ENCODE measurements at places on chromosomes 7 and 10.

GRCh38 chr7:12898004-12898403, 210.6 kb downstream of the ARL4A start:
- DNase-seq, result no peak

- no peak for DNase-seq
These were observed 41.2 kb downstream of the FGFR2 start for GRCh38 chr10:121556918-121557573.

DNA sequence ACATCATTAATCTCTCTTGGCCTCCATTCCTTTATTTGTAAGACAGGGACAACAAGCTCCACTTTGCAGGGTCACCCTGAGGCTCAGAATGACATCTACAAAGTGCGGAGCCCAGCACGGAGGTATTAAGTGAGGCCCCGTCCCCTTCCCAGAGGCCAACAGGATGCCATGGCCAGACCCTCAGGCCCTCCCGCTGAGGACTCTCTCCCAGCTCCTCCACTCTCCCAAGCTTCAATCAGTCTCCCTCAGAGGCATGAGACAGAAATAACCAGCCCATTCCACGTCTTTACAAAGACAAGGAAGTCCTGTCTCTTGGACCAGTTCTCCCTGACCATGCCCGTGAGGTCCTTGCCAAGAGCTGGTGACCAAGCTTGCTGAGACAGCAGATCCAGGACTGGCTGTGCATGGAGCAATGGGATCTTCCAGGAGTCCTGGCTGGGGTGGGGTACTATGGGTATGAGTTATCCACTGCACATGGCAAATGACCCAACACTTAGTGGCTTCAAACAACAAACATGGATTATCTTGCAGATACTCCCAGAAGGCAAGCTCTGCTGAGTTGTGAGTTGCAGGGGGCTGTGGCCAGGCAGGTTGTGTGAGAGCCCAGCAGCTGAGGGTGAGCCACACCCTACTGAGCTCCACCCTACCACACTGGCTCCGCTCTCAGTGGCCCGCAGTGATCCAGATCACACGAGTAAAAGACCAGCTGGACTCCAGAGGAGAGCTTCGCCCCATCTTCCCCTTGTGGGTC, 4.3 kb upstream of the PPIF start:
- no peak for DNase-seq

DNA sequence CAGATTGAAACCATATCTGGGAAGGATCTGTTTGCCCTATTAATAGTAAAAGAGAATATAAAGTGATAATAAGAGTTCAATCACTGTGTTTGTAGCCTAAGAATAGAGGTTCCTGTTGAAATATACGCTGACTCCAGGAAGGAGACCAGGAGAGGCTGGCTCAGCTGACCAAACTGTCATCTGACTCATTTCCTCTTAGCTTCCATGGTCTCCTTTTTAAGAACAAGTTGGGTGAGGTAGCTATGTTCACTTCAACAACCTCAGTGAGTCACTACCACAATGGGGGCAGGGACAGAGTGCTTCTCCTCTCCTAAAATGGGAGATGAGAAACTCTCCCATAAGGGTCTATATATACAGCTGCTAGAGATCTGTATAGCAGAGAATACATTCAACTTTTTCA, 543.3 kb downstream of the CALN1 start:
- no peak for DNase-seq

DNA sequence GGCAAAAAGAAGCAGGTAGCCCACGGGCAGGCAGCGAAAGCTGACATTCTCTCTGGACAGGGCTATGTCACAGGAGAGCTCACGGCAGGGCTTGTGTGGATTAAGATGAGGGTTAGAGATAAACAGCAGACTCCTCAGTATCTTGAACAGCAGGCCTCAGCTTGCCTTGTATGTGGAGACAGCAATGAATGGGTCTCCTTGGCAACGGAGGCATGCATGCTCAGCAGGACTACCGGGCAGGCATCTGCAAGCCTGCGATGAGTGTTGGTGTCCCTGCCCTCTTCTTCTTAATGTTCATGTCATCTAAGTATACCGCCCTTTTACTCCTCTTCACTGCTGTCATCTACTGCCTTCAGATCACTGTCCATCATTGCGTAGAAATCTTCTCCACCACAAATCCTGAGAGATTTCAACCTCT, 81.9 kb upstream of the C1GALT1 start:
- DNase-seq, result no peak

GRCh38 chr7:141354251-141354650, 197.0 kb upstream of the AGK start:
- DNase-seq, result no peak

DNA sequence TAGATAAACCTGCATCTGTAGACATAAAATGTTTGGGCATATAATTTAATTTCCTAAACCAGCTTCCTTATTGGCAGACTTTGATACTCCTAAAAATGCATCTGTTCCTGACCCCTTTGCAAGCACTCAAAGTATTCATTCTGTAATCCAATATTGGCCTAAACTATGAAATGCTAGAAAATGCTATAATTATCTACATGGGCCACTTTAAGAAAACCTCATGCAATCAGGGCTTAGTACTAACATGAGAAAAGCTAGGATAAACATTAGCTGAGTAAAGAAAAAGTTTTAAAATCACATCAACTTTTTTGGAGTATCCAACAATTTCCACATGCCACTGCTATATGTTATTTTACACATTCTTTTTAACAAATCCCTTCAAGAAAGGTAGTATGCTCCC, 57.2 kb downstream of the PARD3 start:
- no peak for DNase-seq

GRCh38 chr7:27080844-27081436, 14.9 kb downstream of the HOXA1 start:
- DNase-seq, result peak; percentile 33

DNA sequence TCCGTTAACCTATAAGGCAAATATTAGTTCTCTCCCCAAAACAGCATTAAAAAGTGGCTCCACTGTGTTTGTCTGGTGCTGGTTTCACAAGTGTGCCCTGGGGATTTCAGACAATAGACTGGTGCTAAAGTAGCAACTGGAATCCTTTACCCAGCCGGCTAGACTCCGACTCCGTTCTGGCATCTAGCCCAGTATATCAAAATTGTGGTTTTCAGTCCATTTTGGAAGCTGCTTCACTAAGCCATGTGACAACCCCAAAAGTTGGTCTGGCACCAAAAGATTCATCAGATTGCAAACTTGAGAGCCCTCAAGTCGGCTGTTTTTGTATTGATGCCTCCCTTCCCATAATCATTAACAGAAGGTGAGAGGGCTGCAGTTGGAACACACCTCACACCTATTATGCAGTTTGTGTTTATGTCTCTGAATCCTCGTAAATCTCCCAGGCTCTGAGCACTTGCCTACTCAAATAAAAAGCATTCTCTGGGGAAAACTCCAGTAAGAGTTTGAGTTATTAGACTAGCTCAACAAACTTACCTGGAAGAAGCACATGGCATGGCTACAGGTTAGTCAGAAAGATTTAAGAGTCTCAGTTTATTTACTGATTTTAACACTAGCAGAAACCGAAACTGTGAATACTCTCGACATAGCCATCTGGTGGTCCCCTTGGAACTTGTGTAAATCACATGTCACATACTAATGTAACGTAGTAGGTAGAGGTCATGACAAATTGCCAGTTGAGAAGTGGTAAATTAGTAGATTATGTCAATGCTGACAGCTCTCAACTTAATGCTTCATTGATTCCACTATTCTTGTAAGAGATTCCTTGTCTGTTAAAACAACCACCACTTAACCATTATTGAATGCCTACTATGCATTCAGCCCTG, 14.8 kb upstream of the WNT16 start:
- no peak for DNase-seq

DNA sequence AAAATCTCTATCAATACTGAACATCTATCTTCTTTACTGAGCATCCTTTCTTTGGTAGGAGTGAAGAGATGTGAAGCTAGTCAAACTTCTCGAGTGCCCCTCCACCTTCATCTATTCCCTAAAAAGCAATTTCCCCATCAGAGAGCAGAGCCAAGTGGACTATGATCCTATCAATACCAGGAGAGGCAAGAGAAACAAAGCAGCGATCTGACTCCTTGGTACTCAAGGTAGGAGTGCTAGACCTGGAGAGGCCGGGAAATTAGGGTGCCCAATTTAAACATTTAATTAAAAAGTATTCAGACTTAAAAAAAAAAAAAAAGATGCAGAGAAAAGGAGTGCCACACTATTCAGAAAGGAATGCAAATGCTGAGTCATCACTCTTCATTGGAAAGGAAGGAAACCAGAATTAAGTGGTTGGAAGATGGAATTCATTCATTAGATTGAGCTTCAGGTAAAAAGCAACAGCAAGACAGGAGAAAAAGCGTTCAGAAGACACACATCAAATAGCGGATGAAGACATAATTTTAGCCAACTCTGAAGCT, 1.6 kb downstream of the TIAL1 start:
- DNase-seq, result no peak

GRCh38 chr10:6567884-6568283, 12.2 kb downstream of the PRKCQ start:
- no peak for DNase-seq

- DNase-seq, result no peak
These were observed 11.3 kb downstream of the ACADSB start for GRCh38 chr10:123019941-123020703.

DNA sequence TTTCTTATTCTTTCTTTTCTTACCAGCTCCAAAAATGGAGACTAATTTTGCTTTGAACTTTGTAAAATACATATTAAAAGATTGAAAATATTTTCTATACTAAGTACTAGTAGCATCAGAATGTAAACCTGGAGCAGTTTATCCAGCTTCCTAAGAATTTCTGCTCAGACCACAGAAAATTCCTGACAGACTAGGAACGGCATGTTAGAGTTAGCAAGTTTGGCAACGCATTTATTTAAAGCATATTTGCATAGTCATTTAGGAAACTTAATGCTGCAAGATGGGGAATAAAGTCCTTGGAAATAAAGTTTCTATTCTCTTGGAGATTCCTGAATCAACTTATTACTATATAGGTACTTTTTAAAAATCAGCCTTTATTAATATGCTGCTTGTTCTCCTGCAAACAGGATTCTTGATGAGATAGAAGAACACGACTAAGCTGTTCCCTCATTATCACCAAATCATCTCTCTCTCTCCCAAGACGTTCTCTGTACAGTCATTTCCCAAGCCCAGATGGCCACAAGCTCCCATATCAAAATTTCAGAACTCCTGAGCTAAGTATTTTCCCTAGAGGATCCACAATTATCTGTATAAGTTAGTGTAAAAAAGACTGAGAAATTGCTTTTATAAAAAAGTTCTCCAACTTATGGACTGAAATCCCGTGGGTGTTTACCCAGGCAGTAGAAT, 305.8 kb upstream of the NEBL start:
- DNase-seq, result no peak

- no peak for DNase-seq
These were observed 359.7 kb upstream of the ZNF32 start for GRCh38 chr10:44008270-44008916.

GRCh38 chr7:106216517-106216922, 68.3 kb downstream of the NAMPT start:
- DNase-seq, result peak; percentile 33

DNA sequence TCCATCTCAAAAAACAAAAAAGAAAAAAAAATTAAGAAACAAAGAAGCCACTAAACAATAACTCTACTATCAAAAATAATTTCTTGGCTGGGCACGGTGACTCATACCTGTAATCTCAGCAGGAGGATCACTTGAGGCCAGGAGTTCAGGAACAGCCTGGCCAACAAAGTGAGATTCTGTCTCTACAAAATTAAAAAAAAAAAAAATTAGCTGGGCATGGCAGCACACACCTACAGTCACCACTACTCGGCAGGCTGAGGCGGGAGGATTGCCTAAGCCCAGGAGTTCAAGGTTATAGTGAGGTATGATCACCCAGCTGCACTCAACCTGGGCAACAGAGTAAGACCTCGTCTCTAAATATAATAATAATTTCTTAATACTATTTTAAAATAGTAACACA, 69.0 kb downstream of the PARD3 start:
- DNase-seq, result peak; percentile 42

- DNase-seq, result no peak
These were observed 3.0 kb upstream of the AQP1 start for GRCh38 chr7:30908681-30909080.

GRCh38 chr7:24496036-24496435, 77.2 kb upstream of the PALS2 start:
- DNase-seq, result no peak

DNA sequence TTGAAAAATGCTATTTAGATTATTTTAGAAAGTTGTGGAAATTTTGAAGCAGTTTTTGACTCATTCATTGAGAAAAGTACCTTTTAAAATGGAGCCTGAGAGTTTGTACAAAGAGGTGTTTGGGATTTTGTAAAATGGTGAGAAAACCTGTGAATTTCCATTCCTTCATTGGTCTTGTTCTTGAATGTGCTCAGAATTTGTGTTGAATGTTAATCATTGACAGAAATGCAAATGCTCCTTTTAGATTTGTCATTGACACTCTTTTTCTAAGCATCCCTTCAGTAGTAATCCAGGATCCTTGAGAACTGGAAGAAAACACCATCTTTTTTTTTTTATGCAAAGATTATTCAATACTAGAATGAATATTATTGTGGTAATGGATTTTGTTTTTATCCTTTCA, 74.8 kb downstream of the LCOR start:
- no peak for DNase-seq

- peak; percentile 28 for DNase-seq
These were observed 137.6 kb downstream of the C10orf105 start for GRCh38 chr10:71582019-71582418.

- DNase-seq, result no peak
These were observed 1.7 kb downstream of the LIPM start for GRCh38 chr10:88804083-88804812.

DNA sequence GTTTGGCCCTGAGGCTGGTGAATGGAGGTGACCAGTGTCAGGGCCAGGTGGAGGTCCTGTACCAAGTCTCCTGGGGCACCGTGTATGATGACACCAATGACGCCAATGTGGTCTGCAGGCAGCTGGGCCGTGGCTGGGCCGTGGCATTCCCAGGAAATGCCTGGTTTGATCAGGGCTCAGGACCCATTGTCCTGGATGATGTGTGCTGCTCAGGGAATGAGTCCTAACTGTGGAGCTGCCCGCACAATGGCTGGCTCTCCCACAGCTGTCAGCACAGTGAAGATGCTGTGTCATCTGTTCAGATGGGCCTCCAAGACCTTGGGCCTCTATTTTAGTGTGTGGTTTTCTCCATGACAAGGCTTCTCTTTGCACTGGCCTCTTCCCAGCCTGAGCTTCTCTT, 64.0 kb downstream of the DMBT1 start:
- no peak for DNase-seq

GRCh38 chr7:43648473-43649406, 65.8 kb downstream of the STK17A start:
- peak; percentile 62 for DNase-seq

- no peak for DNase-seq
These were observed 247.4 kb upstream of the TEX47 start for GRCh38 chr7:89042940-89043339.

DNA sequence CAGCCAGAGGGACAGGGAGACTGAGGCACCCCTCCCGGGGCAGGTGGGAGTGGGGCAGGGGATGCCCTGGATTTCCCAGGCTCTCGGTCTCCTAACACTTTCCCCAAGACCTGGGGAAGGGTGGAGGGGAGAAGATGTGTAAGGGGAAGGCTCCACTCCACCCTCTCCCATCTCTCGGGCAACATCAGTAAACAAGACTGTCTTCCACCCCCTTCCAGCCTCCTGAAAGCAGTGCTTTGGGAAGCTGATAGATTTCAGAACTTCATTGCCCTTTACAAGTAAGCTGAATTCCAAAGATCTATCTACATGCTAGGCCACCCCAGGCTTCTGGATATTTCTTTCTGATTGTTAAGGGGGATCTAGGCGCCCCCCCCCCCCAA, 3.7 kb downstream of the FLNC start:
- DNase-seq, result no peak

GRCh38 chr10:35979116-35979515, 337.0 kb upstream of the FZD8 start:
- no peak for DNase-seq
